Urothelium cell line (cell line): ENCODE measurements at places on chromosomes 12 and 14.

- no peak for DNase-seq
These were observed 16.7 kb upstream of the POP5 start for GRCh38 chr12:120597861-120598260.

- DNase-seq = no peak
These were observed 28.8 kb downstream of the MAP3K9 start for GRCh38 chr14:70780396-70781075.

DNA sequence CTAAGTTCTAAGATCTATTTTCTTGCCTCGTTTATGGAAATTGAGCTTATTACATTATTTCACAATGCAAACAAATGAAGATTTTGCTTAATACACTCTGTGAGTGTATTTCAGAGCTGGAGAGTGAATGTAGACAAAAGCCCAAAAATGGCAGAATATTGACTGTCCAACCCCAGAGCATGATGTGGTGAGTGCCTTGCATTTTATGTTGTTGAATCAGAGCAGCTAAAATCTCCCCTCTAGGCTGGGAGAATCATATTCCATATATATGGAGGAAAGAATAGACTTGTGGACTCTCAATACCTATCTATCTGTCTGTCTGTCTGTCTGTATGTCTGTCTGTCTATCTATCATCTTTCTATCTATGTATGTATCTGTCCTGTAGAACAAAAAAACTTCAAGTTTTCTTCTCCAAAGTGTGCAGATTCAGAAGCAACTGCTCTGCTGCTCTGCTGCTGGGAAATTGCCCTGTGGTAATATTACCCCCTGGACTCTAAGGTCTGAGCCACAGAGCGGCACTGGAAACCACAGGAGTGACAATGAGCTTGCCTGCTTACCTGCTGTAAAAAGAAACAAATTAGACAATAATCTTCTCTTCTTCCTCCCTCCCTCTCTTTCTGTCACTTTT is 209.4 kb upstream of the PRICKLE1 start:
- DNase-seq = no peak

DNA sequence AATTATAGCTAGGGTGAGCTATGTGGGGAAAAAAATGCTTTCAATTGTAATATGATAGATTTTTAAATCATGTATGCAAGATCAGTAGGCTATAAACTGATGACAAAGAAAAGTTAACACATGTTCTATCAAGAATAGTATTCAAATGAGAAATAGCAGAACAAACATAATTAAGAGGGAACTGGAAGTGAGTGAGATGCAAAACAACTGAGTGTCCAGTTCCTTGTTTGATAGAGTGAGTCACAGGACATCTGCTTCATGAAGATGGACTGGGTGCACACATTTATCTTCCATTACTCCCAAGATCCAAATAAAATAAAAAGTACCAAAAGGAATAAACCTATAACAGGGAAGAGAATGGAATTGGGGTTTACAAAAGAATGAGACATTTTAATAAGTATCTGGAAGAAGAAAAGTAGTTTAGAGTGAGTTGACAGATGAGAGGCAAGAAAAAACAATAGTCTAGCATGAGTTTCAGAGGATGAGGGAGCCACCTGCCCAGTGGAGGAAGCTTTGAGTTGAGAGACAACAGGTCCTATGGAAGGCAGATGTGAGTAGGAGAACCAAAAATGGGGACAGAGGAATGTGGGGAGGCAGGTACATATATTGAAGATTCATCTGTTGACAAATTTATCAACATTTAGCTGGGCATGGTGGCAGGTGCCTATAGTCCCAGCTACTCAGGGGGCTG is 178.1 kb upstream of the ARHGAP5 start:
- no peak for DNase-seq

- DNase-seq = no peak
These were observed 11.7 kb downstream of the CCER1 start for GRCh38 chr12:90943255-90943654.
